Astrocyte (in vitro differentiated cells and primary cell): ENCODE measurements at places on chromosomes 5 and 9.

- no peak for DNase-seq
Observed at GRCh38 chr9:126628146-126628545, 14.4 kb downstream of the LMX1B start.

DNA sequence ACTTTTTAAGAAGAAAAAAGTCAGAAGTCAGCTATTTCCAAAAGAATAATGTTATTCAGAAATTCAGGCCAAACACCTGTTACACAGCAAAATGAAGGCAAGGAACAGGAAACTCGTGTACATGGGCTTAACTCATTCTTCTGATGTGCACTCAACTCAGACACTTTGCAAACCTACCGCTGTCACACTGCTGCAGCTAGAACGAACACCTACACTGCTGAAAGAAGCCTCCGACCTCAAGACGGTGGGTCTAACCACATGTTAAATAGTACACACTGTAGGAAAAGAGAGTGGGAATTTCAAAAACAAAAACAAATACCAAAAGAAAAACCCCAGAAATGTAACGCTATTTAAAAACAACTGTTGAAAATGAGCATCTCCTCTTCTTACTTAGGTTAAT lies 384.5 kb downstream of the IRX1 start:
- no peak for DNase-seq

DNA sequence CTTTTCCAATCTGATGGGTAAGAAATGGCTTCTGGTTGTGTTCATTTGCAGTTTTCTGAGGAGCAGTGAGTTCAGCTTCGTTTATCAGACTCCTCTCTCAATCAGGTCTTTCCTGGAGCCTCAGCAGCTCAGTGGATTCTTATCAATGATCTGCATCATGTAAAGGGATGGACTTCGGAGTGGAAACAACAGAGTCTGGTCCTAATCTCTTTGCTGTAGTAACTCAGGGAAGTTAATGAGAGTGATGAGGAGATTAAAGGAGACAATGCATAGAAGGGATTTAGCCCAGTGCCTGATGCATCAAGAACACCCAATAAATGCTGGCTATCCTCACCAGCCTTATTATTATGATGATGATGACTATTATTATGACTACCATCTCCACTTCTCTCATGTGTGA lies 47.2 kb downstream of the SMIM23 start:
- DNase-seq: no peak

- DNase-seq: no peak
Observed at GRCh38 chr9:69993110-69993509, 50.5 kb upstream of the MAMDC2 start.

DNA sequence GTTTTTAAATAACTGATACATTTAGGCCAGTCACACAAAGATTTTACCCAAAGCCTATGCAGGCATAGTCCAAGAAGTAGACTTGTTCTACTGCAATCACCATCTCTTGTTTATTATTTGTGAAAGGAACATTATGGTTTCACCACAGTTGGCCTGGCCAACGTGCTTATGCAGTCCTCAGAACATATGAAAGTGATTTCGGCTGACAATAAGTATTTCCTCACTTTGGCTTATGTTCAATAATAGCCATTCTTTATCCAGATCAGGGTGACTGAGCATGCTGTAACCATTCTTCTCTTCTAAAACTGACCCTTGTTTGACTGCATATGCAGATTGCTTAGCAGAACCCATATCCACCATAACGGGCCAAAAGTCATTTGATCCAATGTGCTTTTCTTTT lies 76.6 kb upstream of the CCDC152 start:
- DNase-seq: no peak
